ENCODE measurements at places on chromosomes 2 and 18. TPM values are rescaled to one million over a fixed set of nuclear protein-coding genes. Genes with fewer than 3 reads are reported as not detected.

CFAP221 gene
- total RNA-seq: not detected

SP140L gene
- total RNA-seq: 3.5 TPM

NMUR1 gene
- total RNA-seq: not detected

PLGLB1 gene
- total RNA-seq: 1.5 TPM

TBR1 gene
- total RNA-seq: 0.09 TPM

HRH4 gene
- 0.02 TPM for total RNA-seq

RAB6C gene
- total RNA-seq: not detected

MRPS5 gene
- total RNA-seq: 77.7 TPM

ICOS gene
- not detected for total RNA-seq

ALPP gene
- total RNA-seq: 0.56 TPM

LTBP1 gene
- total RNA-seq: 26.4 TPM

SERPINB12 gene
- not detected for total RNA-seq

ERBB4 gene
- not detected for total RNA-seq
